Stimulated activated CD8-positive, alpha-beta memory T cell treated with anti-CD3 and anti-CD28 coated beads, Interleukin-4, amount 100 ng/mL, for 4 hours (primary cell): ENCODE measurements at places on chromosomes 1 and 21.

DNA sequence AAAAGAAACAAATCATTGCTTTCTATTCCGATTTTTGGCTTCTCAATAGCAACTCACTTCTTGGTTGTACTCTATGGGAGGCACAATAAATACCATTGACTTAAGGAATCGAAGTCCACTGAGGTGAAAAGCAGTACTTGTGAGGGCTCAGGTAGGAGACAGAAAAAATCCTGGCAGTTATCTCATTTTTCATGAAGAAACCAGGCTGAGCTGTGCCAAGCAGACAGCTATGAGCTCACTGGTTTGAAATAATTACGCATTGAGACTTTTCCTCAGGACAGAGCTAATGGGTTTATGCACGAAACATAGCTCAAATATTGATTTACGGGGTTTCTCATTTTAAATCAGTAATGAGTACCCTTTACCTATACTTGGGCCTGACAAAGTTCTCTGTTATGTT lies 18.5 kb downstream of the COLGALT2 start:
- no peak for DNase-seq

DNA sequence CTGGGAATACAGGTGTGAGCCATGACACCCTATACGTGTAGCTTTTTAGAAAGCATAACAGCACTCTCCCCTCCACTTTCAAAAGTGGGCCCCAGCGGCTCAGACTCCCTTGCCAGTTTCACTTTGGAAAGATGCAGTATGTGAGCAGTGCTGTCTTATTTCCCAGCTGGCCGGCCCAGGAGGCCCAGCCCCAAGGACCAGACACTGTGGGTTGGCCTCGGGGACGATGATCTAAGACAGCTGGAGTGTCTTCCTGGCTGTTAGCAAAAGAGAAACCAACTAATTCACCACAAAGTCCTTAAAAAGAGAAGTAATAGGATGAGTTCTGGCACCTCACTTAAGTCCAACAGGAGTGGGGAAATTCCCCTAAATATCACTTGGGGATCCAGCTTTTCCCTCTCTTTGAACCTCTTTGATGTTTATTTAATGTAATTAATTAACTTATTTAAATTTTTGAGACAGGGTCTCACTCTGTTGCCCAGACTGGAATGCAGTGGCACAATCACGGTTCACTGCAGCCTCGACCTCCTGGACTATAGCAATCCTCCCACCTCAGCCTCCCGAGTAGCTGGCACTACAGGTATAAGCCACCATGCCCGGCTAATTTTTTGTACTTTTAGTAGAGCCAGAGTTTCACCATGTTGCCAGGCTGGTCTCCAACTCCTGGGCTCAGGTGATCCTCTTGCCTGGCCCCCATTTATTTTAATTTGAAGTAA lies 17.6 kb upstream of the CLIC4 start:
- DNase-seq = no peak

- no peak for DNase-seq
These were observed 3.6 kb upstream of the NPPA start for GRCh38 chr1:11851180-11851579.

DNA sequence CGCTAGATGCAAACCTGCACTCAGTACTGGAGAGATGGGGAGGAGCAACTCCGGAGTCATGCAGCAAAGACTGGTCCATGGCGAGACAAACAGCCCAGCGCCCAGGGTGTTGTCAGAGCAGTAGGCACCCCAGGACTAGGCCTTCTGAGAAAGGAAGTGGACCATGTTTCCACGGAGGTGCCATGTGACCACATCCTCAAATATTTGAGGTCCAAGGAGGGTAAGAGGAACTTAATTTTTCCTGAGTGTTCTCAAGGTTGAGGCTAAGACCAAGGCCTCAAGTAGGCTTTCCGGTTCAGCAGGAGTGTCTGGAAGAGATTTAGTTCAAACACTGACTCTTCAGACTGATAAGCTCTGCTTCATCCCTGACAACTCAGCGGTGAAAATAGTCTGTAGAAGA lies 186.2 kb downstream of the RHOU start:
- DNase-seq = no peak

DNA sequence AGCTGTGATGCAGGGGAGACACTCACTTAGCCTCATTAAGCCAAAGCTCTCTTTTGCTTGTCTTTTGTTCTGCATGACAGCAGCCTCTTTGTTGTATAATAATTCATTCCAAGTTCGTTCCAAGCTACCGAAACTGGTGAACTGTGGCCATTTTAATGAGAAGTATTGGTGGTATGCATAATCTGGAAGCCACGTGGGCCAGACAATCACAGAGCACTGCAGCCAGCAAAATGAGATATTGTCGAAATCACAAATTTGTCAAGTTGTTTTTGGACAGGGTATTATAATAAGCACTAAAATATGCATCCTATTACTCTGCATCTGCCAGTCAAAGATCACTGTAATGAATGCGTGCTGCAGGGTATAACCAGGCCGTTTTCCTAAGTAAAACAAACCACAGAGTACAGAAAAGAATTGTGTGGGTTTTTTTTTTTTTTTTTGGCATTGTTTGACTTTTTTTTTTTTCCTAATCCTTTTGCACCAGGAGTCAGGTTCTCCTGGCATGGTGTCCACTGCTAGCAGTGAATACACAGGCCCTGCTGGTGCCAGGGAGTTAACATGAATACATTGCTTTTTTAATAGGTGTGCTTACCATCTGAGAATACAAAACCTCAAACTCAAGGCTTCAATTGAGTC lies 423.9 kb downstream of the PTBP2 start:
- DNase-seq = no peak

- DNase-seq = no peak
These were observed 51.2 kb upstream of the CSF3R start for GRCh38 chr1:36533897-36534296.

- peak; percentile 2 for DNase-seq
These were observed 582 bp downstream of the ORC1 start for GRCh38 chr1:52403566-52404115.

GRCh38 chr1:31020007-31020790 lies 45.3 kb downstream of the PUM1 start:
- DNase-seq = no peak

- no peak for DNase-seq
These were observed 104.0 kb downstream of the EIF4G3 start for GRCh38 chr1:21072721-21073120.

GRCh38 chr1:151199873-151200581 lies 1.7 kb downstream of the PIP5K1A start:
- DNase-seq = no peak

DNA sequence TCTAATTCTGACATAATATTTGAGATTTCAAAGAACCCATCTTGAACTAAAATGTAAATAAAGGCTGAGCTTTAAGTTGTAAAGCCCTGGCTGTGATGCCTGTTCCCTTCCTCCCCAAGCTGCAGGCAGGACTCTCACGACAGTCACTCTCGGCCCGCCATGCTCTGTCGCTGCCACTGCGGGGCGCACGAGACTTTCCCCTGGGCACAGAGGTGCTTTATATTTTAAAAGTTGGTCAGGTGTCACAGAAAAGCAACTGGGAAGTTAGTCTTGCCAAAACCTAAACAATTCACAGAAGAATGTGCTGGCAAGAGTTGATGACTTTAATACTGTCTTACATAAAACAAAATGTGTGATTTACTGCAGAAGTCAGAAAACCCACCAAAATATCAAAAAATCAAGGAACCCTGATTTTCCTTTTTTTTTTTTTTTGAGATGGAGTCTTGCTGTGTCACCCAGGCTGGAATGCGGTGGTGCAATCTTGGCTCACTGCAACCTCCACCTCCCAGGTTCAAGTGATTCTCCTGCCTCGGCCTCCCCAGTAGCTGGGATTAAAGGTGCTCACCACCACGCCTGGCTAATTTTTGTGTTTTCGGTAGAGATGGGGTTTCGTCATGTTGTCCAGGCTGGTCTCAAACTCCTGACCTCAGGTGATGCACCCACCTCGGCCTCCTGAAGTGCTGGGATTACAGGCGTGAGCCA lies 10.7 kb downstream of the LRRC47 start:
- no peak for DNase-seq

- DNase-seq = no peak
These were observed 5.5 kb upstream of the MMP23B start for GRCh38 chr1:1626207-1627141.

DNA sequence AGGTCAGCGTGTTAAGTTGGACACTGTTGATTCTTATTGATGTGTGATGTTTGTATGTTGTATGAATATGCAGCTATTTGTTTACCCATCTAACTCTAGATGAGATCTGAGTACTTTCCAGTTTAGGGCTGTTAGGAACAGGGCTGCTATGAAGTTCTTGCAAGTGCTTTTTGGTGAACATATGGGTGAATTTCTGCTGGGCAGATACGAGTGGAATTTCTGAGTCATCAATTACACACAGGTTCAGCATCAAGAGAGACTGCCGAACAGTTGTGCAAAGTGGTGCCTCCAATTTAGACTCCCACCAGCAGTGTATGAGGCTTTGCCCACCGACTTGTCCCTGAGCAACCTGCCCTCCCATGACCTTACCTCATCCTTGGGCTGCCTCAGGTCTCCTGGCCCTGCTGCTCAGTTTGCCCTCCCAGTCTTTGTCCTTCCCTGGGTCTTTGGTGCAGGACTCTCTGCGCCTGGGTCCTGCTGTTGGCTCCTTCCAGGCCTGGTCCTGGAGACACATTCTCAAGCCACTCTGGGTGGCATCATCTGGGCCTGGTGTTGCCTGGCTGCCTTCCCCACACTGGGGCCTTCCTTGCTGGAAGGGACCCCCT lies 343.6 kb downstream of the PTPRU start:
- no peak for DNase-seq

DNA sequence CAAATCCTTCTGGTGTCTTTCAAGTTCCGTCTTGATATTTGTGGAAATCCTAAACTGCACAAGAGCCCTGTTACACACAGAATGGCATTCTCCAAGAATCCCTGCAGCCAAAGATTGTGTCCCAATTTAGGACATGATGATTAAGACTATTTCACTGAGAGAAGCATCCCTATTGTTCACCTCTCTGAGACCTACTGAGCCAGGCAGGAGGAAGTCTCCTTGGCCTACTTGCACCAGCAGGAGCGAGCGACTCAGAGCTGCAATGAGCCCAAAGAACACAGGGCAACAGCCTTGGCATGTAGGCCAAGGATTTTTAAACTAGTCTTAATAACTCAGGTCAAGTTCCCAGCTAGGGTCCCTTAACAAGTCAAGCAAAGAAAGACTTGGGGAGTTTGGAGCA lies 79.4 kb upstream of the RUNX1 start:
- no peak for DNase-seq

GRCh38 chr1:204736836-204737235 lies 51.3 kb upstream of the LRRN2 start:
- no peak for DNase-seq

DNA sequence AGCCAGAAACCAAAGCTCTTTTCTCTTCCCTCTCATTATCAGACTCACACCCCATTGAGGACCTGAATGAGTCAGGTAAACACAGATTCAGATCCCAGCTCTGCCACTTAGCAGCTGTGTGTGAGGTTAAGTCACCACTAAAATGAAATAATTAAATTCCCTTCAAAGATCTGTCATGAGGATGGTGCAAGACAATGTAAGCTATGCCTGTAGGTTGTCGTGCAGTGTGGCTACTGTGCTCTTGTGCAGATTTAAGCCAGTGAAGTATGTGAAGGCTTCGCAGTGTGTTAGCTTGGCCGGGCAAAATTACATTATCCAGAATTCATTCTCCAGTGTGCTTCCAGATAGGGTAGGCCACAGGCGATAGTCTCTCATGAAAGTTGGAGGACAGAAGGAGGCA lies 13.6 kb downstream of the UBL4B start:
- no peak for DNase-seq

DNA sequence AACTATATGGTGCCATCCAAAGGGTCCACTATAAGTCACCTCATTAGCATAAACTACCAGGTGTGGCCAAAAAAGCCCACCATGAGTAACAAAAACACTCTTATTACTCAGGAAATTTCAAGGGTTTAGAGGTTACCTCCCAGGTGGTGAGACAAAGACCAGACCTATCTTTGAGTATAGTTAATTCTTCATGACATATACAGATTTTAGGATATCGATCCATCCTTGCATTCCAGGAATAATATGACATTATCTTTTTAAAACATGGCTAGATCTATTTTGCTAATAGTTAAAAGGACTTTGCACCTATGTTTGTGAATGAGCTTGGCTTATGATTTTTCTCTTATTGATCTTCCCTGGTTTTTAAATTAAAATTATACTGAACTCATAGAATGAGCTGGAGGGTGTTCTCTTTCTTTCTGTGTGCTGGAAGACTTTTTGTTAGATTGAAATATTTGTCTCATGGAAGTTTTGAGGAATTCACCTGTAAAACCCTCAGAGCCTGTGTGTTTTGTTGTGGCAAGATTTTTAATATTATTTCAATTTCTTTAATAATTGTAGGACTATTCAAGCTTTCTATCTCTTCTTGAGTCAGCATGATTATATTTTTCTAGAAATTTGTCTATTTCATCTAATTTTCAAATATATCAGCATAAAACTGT lies 138.7 kb upstream of the SLC45A1 start:
- DNase-seq = no peak

- DNase-seq = no peak
These were observed 91.0 kb upstream of the PPM1J start for GRCh38 chr1:112806090-112806642.

GRCh38 chr1:40948741-40949443 lies 30.6 kb upstream of the CTPS1 start:
- DNase-seq = peak; percentile 11

DNA sequence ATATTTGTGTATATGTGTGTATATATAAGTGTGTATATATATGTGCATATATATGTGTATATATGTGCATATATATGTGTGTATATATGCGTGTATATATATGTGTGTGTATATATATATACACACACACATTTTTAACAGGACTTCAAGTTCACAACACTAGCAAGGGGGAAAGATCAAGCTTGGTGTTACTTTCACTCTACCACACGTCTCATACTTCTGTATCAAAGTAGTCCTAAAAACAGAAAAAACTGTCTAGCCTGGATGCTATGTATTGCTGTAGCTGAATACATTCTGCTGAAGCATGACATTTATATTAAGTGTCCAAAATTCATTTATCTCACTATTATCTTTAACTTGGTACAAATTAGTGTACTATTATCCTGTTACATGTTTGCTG lies 17.9 kb upstream of the ATP6V1G3 start:
- no peak for DNase-seq
